Fibroblast of skin of left quadriceps (primary cell): ENCODE measurements at places on chromosomes 16 and 17.

- no peak for DNase-seq
Observed at GRCh38 chr17:50303596-50303995, 29.3 kb downstream of the TMEM92 start.

DNA sequence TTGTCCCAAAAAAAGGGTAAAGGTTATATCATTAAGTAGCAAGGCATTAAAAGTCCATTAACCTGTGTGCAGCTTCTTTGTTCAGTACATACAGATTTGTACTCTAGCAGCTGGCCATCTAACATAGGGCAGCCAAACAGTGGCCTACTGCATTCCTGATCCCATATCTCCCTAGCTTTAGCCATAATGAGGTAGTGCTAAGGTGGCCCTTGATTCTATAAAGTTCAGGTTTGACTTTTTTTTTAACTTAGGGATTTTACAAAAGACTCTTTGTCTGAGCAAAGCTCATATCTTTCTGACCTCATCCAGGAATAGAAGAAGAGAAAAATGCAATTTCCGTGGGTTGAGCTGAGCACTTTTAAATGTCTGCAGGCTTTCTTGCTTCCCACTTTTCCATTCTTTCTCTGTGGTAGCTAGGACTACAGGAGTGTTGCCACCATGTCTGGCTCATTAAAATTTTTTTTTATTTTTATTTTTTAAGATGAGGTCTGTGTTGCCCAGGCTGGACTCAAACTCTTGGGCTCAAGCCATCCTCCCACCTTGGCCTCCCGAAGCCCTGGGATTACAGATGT is 19.5 kb upstream of the CDC6 start:
- DNase-seq: no peak

- no peak for DNase-seq
Observed at GRCh38 chr16:12688951-12689850, 114.5 kb downstream of the CPPED1 start.

DNA sequence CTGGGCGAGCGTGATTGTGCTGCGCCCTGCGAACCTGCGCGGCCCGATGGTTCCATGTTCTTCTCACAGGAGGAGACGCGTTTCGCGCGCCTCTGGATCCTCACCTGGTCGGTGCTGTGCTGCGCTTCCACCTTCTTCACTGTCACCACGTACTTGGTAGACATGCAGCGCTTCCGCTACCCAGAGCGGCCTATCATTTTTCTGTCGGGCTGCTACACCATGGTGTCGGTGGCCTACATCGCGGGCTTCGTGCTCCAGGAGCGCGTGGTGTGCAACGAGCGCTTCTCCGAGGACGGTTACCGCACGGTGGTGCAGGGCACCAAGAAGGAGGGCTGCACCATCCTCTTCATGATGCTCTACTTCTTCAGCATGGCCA is 1.0 kb downstream of the FZD2 start:
- DNase-seq: no peak

GRCh38 chr17:3750926-3751325 is 27.2 kb downstream of the HASPIN start:
- DNase-seq: no peak

DNA sequence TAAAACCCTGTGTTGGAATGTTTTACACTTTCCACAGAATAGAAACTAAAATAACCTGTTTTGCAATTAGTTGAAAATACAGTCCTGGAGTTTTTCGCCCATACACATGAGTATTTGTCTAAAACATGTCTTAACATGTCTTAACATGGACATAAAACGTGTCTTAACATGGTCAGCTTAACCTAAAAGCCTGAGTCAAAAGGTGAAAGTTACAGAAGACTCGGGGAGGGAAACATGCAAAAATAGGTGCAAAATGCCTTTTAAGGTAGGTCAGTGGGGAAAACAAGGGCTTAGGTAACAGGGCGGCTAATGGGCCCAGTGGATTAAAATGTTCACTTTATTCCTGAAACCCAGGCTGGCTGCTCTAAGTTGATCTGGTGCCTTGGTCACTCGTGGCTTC is 56.1 kb upstream of the RBL2 start:
- DNase-seq: no peak
